ENCODE measurements at places on chromosomes 2 and 18. TPM values are rescaled to one million over a fixed set of nuclear protein-coding genes. Genes with fewer than 3 reads are reported as not detected.

DNA sequence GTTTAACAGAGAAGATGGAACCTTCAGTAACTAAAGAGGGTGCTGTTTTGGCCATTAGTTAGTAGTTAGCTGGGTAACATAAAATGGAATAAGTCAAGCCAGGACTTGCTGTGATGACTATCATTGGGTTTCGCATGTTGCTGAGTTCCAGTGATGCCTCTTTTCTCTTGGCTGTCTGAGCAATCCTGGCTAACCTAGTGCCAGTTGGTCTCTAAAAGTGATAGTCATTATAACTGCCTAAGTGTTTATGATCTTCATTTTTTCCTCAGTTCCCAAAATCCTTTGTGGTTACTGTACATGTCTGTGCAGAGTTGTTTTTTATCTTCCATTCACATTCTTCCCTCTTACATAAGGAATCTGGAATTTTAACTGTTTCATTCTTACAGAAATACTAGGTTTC is 33.4 kb downstream of the WDR43 start:
- DNase-seq = no peak

DNA sequence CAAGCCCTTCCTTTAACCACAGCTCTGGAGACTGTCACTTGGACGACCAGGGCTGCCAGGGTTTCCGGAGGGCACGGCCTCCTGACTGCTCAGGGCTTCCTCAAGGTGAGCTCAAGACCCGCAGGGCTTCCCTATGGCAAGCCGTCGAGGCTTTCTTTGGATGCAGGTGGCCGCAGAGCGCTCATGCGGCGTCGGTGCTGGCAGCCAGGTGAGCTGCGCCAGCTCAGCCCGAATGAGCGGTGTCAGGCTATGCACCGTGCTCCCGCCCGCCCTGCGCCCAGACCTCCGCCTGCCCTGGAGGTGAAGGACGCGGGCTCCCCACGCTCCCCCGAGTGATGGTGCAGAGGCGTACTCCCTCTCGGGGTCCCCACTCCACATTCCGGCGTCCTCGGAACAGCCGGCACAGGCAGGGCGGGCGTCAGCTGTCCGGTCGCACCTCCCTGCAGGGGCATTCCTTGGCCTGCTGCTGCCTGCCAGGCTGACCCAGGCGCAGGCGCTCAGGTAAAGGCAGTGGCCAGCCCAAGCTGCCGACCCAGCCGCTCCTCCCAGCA is 20.8 kb upstream of the TUBB6 start:
- no peak for DNase-seq

GRCh38 chr18:76524900-76525698 is 30.1 kb upstream of the ZNF516 start:
- DNase-seq = no peak

The ALKAL2 gene
- total RNA-seq = not detected

DNA sequence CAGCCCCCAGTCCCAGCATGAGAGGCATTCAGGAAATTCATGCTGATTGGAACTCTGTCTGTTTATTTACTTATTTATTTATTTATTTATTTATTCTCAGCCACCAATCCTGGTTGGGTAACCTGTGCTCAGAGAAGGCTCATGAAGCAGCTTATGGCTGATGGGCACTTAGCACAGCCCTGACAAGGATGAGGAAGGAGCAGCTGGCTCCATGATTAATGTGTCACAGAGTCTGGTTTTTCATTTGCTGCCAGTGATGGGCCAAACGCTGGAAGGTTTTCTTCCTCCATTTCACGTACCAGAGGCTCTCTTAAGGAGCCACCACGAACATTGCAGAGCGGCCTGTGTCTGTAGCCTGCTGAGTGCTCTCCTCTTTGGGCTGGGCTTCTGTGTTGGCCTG is 28.3 kb upstream of the KCNS3 start:
- no peak for DNase-seq

The CCDC93 gene
- 40.5 TPM for total RNA-seq

The FSHR gene
- 0.29 TPM for total RNA-seq

- peak; percentile 64 for DNase-seq
These were observed 14.7 kb downstream of the RRM2 start for GRCh38 chr2:10137053-10137843.

GRCh38 chr2:4020649-4021048 is 317.3 kb downstream of the DCDC2C start:
- no peak for DNase-seq

GRCh38 chr18:8253944-8254343 is 355.3 kb upstream of the RAB12 start:
- DNase-seq = no peak

DNA sequence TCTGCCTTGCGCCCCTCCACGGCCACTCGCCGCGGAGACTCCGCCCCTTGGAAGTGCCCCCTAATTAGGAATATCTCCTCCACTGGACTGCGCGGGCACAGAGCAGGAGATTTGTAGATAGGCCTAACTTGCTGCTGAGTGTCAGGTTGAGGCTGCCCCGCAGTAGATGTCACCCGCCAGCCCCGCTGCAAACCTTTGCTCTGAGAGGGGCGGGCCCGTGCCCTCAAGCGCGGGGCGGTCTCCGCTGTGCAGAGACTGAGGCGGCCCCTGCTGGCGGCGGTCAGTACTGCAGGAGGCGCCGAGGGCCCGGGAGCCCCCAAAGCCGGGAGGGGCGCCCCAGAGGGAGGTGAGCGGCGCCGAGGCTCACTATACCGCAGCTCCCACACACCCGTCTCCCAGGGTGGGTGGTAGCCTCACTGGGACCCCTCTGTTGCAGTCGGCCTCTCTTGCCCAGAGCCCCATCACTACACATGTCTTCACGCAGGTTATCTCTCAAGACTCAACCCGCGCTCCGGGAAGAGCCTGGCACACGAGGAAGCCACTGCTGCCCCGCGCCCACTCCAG is 2.9 kb upstream of the NEURL3 start:
- DNase-seq = peak; percentile 97

- peak; percentile 8 for DNase-seq
These were observed 963.7 kb upstream of the CRIM1 start for GRCh38 chr2:35391736-35392442.

DNA sequence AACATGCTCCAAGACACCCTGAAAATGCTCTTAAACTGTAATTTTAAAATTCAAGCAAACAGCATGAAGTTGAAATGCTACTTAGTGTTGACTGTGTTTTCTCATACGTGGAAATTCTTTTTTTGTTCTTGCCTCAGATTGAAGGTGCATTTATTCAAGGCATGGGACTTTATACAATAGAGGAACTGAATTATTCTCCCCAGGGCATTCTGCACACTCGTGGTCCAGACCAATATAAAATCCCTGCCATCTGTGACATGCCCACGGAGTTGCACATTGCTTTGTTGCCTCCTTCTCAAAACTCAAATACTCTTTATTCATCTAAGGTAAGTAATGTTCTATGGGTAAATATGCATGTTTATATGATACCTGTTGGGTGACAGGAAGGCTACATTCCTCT is 82.7 kb downstream of the AOX1 start:
- DNase-seq = no peak

- peak; percentile 56 for DNase-seq
These were observed 19.8 kb downstream of the HDAC4 start for GRCh38 chr2:239380831-239381708.

GRCh38 chr2:62845256-62845655 is 139.7 kb downstream of the EHBP1 start:
- no peak for DNase-seq

GRCh38 chr2:12702168-12703121 is 14.3 kb upstream of the TRIB2 start:
- DNase-seq = peak; percentile 83

DNA sequence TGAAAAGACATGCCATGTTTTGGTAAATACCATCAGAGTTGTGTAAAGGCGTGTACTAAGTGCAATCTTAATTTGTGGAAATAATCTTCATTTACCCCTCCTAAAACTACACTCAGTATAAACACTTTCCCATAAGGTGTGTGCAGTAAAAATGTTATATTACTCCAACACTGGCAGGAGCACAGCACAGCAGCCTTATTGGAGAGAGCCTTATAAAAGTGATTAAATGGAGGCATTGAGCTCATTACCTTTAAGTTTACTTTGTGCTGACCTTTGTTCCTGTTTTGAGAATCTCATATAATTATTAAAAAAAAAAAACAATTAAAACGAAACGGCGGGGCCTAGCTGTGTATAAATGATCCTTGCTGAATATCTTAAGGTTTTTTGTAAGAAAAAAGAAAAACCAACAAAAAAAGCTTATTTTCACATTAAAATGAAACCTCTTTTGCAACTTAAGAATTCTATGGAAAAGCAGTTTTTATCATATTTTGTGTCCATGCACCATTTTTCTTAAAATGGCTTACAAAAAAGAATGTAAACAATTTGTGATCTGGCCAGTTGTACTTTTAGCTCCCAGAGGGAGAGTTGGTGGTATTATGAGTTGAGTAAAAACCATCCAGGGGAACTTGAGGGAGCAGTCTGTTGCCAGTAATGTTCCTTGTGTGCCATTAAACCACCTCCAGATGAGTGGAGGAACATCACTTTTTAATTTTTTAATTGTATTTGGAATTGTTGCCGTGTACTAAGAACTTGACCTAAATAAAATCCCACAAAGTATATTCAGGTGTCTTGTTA is 103.4 kb downstream of the ABI2 start:
- no peak for DNase-seq

GRCh38 chr18:58682429-58683069 is 11.3 kb downstream of the MALT1 start:
- peak; percentile 83 for DNase-seq

- no peak for DNase-seq
These were observed 480.9 kb upstream of the FANCL start for GRCh38 chr2:58721912-58722591.

GRCh38 chr18:65372904-65373303 is 377.9 kb upstream of the CDH7 start:
- no peak for DNase-seq

DNA sequence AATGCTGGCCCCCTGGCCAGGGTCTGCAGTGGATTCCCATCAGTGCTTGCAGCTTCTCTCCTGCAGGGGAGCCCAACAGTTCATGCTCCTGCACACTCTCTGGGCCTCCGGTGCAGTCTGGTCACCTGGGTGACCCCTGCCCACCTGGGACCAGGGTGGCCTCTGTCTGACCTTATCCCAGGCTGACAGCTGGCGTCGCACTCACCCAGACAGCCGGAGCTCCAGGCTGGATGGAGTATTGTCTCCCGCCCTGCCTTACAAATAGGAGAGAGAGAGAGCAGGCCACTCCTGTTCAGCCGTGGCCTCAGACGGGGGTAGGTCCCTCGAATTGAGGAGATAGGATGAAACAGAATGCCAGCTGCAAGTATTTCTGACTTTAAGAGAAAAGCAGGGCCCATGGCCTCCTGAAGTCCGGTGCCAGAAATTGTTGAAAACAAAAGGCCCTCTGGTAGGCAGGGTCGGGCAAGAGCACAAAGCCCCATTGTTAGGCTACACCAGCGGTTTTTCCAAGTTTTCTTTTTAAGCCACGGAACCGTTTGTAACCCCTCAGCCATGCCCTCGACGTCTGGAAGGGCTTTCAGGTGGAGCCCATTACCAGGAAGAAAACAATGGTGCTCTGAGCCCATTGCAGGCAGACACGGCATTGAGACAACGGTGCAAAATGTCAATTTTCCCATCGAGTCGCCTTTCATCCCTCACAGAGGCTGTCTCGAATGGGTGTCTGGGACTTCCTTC is 258.4 kb downstream of the BCL11A start:
- DNase-seq = no peak

DNA sequence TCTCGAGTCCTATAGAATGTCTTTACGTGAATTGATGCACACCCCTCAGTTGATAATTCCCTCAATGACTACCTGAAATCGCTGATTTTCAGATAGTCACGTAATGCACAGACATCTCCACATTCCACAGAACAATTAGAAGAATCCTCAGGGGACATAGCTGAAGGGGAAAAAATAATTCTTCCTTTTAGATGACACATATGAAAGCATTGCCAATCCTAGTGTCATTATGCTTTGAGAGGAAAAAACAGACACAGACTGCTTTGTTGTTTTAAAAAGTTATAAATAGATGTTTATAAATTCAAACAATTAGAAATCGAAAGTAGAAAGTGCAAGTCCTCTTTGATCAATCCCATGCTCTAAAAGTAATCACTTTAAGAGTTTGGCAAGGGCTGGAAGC is 100.6 kb upstream of the FN1 start:
- no peak for DNase-seq

The TSPYL6 gene
- not detected for total RNA-seq

GRCh38 chr2:43937269-43937820 is 58.4 kb downstream of the LRPPRC start:
- DNase-seq = no peak

GRCh38 chr2:7730449-7730848 is 813.2 kb downstream of the RNF144A start:
- no peak for DNase-seq

- DNase-seq = no peak
These were observed 167.7 kb downstream of the MYO3B start for GRCh38 chr2:170345607-170346006.

DNA sequence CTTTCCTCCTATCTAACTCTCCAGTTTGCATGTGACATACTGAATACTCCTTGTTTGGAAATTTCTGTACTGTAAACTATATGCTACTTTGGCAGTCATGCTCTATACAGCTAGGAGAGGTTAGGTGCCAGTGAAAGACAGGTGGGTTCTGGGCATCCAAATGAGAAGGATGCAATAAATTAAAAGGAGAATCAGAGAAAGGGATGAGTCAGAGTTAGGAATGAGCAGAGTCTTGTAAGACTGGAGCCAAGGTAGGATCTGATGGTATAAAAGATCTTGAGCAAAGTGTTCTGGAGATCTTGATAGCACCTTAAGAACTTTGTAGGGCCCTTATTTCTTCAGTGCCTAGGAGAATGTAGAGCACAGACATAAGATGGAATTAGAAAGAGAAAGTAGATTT is 58.7 kb upstream of the STAM2 start:
- no peak for DNase-seq

DNA sequence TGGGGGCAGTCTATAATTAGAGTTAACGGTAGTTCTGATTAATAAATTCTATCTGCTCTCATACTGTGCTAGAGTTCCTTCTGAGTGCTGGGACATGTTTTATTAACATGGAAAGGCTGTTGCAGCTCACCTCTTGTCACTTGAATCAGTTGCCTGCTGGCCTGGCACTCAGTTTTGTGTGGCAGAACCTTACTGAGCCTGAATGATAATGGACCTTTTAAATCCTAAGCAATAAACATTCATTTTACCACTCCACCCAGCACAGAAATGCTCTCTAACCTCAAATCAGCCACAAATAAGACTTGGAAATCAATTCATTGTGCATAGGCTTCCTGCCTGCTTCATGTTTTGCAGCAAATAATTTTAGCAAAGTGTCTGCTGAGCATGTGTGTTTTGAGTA is 115.0 kb upstream of the RBMS1 start:
- no peak for DNase-seq

GRCh38 chr2:238882082-238882755 is 34.3 kb downstream of the TWIST2 start:
- DNase-seq = no peak

The SMAD2 gene
- 43.9 TPM for total RNA-seq

The TMEM214 gene
- total RNA-seq = 50.7 TPM
